ENCODE measurements at places on chromosomes 11 and 22. TPM values are rescaled to one million over a fixed set of nuclear protein-coding genes. Genes with fewer than 3 reads are reported as not detected.

TRIM3 gene
- 9.4 TPM for total RNA-seq

GRCh38 chr11:78898266-78898775, 323.7 kb upstream of the NARS2 start:
- DNase-seq: no peak

- no peak for DNase-seq
Observed at GRCh38 chr11:70156291-70157037, 46.6 kb upstream of the FADD start.

DNA sequence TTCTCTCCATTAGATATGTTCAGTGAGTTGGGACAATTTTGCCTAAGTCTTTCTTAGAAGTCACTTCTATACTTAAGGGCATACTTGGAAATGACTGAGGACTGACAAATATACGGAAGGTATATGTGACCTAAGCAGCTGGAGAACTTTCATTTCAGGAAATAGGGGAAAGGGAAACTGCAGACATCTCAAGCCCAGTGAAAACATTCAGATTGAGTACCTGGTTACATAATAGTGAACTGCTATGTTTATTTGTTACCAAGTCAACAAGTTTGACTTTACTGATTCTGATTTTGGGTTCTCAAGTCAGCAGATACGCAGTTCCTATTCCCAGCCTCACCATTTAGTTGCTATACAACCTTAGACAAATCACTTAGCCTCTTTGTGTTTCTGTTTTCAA, 1173.9 kb downstream of the LRRC4C start:
- no peak for DNase-seq

INCENP gene
- total RNA-seq: 156 TPM

SAMM50 gene
- 37.8 TPM for total RNA-seq

DNA sequence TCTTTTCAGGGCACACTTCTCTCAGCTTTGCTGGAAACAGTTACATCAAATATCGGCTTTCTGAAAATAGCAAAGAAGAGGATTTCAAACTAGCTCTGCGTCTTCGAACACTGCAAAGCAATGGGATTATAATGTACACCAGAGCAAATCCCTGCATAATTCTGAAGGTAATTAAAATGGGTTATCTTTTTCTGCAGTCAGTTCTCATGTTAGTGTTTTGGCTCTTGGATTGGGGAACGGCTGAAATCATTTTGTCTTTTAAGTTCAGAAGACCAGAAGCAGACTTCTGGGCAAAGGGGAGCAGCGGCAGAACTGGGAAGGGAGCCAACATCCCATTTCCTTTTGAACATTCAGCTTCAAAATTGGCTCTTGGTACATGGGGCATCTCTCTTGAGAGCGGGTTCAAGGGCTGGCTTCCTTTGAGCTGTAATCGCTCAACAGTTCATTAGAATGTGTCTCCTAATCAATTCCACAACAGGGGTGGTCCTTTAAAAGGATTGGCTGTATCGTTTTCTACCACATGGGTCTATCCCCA, 110.2 kb upstream of the MTNR1B start:
- DNase-seq: no peak

CHRM1 gene
- not detected for total RNA-seq
